ENCODE measurements at places on chromosomes 13 and 19.
A peak's percentile ranks its signal among the peaks of the same experiment; 100 is the strongest.

DNA sequence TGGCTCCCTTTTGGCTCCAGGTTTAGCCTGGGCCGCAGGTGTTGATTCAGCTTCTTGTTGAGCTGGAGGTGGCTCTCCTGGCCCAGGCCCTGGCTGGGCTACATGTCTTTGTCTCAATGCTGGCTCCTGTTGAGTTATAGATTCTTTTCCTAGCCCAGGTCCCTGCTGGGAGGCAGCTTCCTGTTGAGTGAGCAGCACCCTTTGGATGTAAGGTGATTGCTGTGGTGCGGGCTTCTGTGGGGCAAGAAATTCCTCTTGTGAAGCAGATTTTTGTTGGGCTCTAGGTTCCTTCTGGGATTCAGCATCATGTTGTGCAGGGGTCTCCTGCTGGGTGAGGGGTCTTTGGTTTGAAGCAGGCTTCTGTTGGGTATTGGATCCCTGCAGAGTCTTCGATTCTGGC is 545 bp downstream of the LIPE start:
- no peak for DNase-seq

- DNase-seq, result peak; percentile 68
These were observed at the start of gene EEF2 for GRCh38 chr19:3984908-3985642. EEF2 (minus strand) TSS chr19:3985463; CDS start chr19:3985380, 83 bp downstream.

DNA sequence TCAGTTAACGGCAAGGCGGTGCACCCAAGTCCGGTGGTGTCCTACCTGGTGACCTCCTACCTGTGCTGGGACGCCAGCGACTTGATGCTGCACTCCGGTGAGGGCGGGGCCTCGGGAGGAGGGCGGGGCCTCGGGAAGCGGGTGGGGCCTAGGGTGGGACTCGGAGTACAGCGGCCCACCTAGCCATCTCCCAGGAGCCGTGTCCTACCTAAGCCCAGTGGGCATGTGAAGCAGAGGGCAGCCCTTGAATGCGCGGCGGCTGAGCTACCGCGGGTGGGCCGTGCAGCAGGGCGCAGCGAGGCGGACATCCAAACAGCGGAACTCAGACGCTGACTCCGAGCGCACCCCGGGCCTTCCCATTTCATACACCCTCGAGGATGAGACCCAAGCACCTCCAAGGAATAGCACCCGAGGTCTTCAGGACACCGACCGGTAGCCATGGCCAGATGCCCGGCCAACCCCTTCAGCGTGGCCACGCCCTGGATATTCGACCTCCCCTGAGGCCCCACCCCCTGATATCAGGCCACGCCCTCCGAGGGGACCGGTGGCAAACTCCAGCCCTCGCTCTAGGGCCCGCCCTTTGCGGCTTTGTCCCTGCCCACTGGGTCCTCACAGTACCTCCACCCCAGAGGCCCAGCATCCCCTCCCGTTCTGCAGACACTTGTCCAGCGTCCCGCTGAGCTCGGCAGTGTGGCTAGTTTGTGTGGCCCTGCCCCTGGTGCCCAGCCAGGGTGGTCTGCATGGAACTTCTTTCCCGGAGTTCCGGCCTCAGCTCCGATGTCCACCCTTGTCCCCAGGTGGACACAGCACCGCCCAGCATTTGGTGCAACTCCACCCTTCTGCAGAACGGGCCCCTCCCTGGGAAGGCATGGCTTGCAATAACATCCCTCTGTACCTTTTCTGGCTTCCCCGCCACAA is 5.4 kb downstream of the KLK1 start:
- DNase-seq, result no peak

GRCh38 chr19:34910770-34911169 is 15.9 kb upstream of the ZNF30 start:
- DNase-seq, result no peak

DNA sequence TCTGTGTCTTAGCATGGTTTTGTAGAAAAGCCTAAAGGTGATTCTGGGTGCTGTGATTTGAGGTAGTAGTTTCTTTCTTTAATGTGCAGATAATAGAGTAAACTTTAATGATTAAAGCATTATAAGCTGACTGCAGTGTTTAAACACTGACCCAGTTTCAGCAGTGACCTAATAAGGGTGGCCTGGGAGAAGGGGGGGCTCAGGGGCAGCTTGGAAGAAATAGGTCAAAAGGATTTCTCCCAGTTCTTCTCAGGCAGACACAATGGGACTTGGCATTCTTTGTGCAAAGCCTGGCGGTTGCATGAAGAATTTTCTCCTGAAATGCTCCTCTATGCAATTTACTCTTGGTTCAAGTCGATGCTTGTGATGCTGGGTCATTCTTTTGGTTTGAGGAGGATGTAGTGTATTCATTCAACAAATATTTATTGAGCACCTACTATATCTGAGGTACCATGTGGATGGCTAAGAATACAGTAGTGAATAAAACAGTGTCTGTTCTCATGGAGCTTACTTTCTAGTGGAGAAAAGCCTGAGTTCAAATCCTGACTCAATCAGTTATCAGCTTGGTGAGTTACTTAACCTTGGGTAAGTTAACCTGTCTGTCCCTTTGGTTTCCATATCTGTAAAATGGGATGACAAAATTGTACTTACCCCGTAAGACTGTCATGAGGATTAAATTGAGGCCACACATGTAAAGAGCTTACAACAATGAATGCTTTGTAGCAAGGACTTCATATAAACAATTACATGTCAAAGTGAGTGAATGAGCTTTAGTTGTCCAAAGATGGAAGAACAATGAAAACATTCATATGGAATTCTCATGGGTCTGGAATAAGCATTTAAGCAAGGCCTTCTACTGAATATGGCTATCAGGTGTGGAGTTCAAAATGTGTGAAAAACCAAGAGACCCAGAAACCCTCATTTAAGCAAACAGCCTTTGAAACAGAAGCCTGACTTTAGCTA is 210.2 kb downstream of the KCNRG start:
- DNase-seq, result no peak

DNA sequence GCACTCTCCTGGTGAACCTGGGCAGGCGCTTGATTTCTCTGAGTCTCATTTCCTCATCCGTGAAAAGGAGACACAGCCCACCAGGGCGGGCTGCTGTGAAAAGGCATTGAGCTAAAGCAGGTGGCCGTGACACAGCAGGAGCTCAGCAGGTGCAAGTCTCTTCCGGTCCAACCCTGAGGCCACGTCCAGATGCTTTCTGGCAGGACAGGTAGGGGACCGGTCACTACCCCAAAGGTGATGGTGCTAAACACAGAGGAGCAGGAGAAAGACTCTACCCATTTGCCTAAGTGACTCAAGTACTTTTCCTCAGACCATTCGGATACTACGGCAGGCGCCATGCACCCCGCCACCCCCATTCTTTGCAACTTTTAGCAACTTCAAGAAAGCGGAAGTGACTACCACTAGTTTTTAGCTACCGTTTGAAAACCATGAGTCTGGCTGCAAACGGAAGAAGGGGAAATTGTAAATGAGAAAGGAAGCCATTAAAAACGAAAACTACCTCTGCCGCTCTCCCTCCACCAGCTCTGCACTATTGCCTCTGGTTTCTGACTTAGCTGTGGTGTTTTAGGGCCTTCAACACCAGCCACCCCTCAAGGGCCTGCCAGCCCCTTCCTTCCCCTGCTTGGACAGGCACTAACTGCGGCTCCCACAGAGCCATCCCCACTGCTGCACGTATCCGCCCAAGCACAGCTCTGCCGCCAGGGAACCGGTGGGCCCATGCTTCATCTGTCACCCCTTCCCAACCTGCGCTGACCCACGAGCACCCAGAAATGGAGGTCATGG is 4.8 kb downstream of the PPP6R1 start:
- no peak for DNase-seq

Measured in thoracic aorta (tissue), 2 donors.